Mesenteric fat pad (tissue), 1 donor: ENCODE measurements at places on chromosomes 3 and 15. TPM values are rescaled to one million over a fixed set of nuclear protein-coding genes. Genes with fewer than 3 reads are reported as not detected.

ST3GAL6 gene
- total RNA-seq, result 9.4 TPM

GRCh38 chr3:179266701-179267211, 15.8 kb upstream of the KCNMB3 start:
- no peak for DNase-seq

ROPN1 gene
- not detected for total RNA-seq

ARPP21 gene
- 0.29 TPM for total RNA-seq

GRCh38 chr3:42572278-42572677, 9.5 kb downstream of the SEC22C start:
- DNase-seq, result no peak

DNA sequence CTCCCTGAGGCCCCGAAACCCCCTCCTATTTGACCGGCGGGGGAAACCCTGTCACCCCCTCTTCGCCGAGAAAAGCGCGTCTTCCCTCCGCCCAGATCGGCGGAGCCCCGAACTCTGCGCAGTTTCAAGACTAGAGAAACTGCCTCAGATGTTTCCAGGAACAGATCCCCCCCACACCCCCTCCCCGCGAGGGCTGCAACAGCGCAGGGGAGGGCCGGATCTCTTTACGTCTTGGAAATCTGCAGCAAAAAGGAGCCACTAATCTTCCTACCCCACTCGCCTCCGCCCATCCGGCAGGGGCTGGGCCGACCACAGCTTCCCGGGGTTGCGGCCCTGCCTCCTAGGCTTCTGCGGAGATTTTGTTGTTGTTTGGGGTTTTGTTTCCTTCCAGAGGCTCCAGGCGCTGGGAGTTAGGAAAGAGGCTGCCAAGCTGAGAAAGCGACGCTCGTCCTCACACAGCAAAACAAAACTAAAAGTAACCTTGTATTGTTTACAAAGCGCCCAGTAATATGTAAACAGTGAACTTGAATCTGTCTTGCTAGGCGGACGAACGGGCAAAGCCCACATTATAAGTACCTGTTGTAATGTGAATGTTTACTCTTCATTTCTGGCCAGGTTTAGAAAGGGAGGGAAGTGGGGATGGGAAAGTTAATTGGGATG, 2.2 kb downstream of the FOXB1 start:
- DNase-seq, result no peak

EFHB gene
- total RNA-seq, result 1.3 TPM

DNA sequence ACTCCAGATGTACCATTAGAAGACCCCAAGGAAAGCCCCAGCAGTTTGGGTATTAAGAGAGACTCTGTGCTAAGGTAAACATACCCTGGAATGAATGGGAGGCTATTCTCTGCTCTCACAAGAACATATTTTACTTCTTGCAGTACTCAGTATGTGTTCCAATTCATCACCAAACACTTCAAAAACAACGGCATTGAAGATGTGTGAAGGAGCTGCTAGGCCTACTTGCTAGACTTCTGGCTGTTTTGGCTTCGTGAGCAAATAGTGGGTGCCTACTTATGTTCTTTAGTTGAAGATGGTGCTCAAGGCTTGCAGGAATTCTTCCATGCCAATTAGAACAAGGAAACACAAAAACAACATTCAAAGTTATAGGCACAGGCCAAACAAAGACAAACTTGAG, 514.5 kb downstream of the ROBO1 start:
- DNase-seq, result no peak

SOX2 gene
- not detected for total RNA-seq

DNA sequence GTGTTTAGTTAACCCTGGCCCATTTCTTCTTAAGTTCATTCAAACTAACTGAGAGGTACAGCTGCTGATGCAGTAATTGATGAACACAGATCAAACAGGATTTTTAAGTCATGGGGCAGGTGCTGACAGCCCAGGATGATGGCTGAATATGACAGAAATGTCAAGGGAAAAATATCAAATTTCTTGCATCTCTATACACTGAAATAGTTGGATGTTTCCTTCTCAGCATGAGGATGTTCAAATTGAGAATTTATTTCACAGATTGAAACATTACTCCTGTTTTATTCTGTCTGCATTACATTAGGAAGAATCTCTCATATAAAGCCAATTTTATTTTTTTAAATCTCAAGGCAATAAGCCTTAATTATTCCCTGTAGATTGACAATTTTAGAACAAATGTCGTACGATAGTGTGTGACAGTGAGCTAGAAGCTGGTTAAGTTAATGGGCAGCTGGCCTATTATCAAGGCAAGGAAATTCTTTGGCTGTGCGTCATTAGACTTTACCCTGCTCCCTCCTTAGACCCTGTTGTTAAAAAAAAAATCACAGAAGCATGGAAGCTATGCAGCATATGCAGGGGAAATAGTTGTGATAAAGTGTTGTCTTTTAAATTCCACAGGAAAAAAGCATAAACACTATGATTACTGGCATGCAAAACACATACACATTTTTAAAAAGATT, 183.8 kb upstream of the KCNMB2 start:
- no peak for DNase-seq

PLS1 gene
- 1.2 TPM for total RNA-seq

DNA sequence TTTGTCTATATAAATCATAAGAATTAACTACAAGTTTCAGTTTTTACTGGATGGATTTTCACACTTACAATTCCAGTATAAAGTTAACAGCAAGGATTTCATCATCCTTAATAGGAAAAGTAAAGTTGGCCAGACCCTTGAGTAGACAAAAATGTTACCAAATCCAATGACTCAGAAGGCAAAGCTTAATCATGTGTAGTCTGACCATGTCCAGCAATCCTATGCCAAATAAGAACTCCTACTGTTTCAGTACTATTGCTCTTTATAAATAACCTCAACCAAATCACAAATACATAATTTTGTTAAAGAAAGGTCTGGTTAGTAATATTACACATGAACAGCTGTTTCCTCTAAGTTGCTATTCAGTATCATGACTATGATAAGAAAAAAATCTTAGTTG, 35.0 kb downstream of the PLOD2 start:
- no peak for DNase-seq

PEX5L gene
- not detected for total RNA-seq

KIF23 gene
- total RNA-seq, result 1.2 TPM

DNA sequence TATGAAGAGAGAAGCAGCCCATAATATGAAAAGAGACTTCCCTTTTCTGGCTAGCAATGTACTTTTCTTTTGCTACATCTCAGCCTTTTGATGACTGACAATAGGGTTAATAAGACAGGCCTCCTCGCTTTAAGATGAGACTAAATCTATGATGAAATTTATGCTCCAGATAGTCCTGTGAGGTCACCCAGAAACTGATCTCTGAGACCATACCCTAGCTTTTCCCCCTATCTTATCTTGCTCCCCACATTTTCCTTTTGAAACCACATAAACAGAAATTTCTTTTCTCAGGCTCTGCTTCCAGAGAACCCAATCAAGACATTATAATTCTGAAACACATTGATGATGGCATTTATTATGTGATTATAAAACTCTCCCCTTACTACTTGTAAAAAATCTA, 168.8 kb upstream of the CADM2 start:
- no peak for DNase-seq

- no peak for DNase-seq
Observed at GRCh38 chr15:88403351-88403791, 63.8 kb downstream of the MRPL46 start.

GRCh38 chr3:16101295-16102186, 72.9 kb upstream of the GALNT15 start:
- DNase-seq, result no peak

DNA sequence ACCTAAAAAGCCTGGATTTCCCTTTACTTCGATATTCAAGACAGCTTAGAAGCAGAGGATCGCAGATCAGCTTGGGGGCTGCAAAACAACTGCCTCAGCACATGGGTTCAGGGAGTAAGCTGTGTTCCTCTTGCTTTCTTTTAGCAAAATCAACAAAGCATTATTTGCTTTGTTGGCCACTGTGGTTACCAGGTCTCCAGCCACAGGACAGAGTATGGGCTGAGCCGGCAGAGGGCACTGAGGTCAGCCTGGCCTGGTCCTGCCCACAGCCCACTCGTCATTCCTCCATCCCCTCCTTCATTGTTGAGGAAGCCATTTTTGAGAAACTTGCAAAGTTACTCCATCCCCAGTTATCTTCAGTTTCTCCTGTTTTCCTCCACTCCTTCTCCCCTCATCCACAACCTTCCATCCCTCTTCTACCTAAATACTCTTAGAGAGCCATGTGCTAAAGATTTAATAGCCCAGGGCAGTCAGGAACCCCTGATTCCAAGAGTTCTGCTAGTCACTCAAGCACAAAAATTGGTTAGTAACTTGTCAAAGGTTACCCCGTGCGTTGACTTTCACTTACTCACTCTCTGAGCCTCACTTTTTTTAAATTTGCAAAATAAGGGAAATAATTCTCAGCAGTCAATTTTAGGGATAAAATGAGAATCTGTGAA, 60.0 kb upstream of the HES1 start:
- no peak for DNase-seq

- DNase-seq, result no peak
Observed at GRCh38 chr15:75650908-75651809, 3.4 kb downstream of the SNX33 start.

GRCh38 chr3:114454551-114455251, 160.9 kb downstream of the TIGIT start:
- no peak for DNase-seq

DNA sequence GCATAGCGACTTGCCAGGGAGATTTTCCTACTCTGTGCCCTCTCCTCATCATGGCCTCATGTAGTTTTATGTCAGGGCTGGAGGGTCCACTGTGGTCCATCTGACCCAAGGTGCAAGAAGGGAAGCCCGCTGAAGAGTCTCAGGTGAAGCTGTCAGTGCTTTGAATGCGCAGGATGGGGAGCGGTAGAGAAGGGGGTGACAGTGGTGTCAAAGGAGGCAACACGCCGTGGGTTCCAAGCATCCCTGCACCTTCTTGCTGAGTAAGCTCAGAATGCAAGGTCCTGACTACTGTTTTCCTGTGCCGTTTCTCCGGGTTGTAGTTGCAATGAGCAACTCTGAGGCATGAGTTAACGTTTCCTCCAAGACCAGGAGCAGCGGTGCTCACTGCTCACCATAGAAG, 44.9 kb upstream of the RAB6B start:
- DNase-seq, result peak; percentile 14

DNA sequence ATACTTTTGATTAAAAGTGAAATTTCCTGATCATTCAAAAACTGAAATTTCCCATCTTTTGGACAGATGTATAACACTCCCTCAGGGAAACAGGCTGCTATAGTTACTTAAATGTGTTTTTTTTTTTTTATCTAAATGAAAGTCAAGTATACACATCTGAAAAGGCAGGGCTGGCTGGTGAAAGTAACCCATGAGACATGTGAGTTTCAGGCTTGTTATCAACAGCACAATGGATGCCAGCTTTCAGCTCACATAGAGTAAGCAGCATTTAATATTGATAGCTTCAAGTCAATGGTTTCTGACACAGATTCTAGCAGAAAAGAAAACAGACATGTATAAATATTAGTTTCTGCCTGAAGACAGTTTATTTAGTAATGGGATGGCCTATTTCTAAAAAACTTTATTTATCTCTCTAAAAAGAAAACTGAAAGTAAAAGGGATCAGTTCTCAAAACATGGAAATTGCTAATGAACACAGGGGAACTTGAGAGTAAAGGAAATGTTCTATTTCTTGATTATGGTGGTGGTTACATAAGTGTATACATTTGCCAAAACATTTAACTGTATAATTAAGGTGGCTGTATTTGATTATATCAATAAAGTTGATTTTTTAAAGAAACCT, 89.7 kb upstream of the CMC1 start:
- no peak for DNase-seq

- no peak for DNase-seq
Observed at GRCh38 chr3:186057594-186057993, 51.3 kb downstream of the ETV5 start.

DNA sequence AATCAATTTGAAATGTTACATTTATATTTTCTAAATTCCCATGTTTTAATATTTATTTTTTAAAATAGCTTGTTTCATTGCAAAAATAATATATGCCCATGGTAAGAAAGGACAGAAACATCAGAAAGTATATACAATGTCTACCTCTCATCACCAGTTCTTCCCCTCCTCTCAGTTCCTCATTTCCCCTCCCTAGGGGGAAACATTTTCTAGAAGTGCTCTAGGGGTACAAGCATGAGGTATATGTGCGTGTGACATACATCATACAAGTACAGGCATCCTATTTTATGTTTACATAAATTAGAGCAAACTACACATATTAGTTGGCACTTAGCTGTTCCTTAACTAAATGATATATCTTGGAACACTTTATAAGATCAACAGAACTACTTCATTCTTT, 189.3 kb upstream of the VEPH1 start:
- DNase-seq, result no peak

LYZL4 gene
- total RNA-seq, result not detected

OSTN gene
- total RNA-seq, result not detected

DNA sequence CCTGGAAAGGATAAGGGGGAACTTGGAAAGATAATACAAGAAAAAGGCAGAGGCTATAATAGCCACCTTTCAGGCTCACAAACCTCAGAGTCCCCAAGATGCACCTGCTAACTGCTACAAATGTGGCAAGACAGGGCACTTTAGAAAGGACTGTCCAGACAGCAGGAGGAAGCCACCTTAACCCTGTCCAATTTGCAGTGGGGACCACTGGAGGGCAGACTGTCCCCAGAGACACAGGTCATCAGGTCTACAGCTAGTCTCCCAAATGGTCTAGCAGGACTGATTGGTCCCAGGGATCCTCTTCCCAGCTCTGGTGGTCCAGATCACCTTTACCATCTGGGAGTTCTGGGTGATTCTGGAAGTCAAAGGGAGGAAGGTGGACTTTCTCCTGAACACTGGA, 882.5 kb upstream of the GBE1 start:
- no peak for DNase-seq

SEMA3G gene
- total RNA-seq, result 144 TPM

DNA sequence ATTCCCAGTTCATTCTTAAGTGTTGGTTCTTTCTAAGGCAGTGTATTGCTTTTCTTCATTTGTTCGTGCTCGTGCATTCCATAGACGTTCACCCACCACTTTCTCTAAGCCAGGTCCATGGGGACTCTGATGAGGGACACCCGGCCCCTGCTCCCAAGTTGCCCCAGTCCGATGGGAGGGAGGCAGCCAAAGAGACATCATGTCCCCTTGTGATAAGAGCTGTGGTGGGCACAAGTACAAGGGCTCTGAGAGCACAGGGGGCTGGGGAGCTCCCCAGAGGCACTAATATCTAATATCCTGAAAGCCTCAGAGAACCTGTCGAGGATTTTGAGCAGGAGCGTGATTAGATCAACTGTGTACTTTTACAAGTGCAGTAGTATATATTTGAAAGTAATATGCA, 6.3 kb downstream of the SPSB4 start:
- DNase-seq, result peak; percentile 77

DNA sequence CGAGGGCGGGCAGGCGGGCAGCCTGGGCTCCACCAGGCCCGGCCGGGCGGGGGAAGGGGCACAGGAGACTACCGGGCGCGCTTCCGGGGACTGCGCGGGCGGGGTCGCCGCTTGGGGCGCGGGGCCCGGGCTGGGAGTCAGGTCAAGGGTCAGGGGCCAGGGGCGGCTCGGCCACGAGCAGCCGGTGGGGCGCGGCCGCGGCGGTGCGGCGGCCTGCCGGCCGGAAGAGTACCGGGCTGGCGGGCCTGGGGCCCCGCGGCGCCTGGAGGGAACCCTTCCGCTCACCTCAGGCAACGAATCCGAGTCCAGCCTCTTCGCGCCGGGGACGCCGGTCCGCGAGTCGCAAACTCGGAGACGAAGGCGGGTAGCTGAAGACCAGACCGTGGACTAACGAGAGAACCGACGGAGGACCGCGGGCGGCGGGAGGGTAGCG, 225 bp downstream of the RHOA start:
- DNase-seq, result no peak

ZBED2 gene
- not detected for total RNA-seq

ALDH1A3 gene
- 194 TPM for total RNA-seq

GRCh38 chr15:35466476-35466875, 79.5 kb downstream of the DPH6 start:
- no peak for DNase-seq

CFAP20DC gene
- not detected for total RNA-seq
